ENCODE measurements at places on chromosomes 16 and 17. TPM values are rescaled to one million over a fixed set of nuclear protein-coding genes. Genes with fewer than 3 reads are reported as not detected.

The SRCIN1 gene
- total RNA-seq, result 4.5 TPM

The HSD3B7 gene
- 16.3 TPM for total RNA-seq

The PLA2G15 gene
- 17.4 TPM for total RNA-seq

The SCARF1 gene
- 25.2 TPM for total RNA-seq

The CDK5RAP3 gene
- total RNA-seq, result 187 TPM

The ALOX12B gene
- not detected for total RNA-seq

The FSCN2 gene
- total RNA-seq, result 1.6 TPM

The GRAPL gene
- 5.2 TPM for total RNA-seq

The CCL15 gene
- not detected for total RNA-seq

The AIPL1 gene
- not detected for total RNA-seq

The TMC7 gene
- total RNA-seq, result 9.6 TPM

The KIF2B gene
- not detected for total RNA-seq

The CALB2 gene
- total RNA-seq, result 2.8 TPM

The ALKBH5 gene
- 96.3 TPM for total RNA-seq

The CHD9NB gene
- 7.5 TPM for total RNA-seq

The OSBPL7 gene
- total RNA-seq, result 13.5 TPM

The TNK1 gene
- total RNA-seq, result 6.1 TPM

The FBXO31 gene
- total RNA-seq, result 50.3 TPM

The SALL1 gene
- total RNA-seq, result 0.98 TPM

The DEXI gene
- total RNA-seq, result 31.7 TPM

The ACSM3 gene
- total RNA-seq, result 2.8 TPM

All from sciatic nerve (tissue), 2 donors.